ENCODE measurements at places on chromosomes 16 and 17.

GRCh38 chr17:70157151-70157550, 12.2 kb upstream of the KCNJ2 start:
- no peak for DNase-seq

DNA sequence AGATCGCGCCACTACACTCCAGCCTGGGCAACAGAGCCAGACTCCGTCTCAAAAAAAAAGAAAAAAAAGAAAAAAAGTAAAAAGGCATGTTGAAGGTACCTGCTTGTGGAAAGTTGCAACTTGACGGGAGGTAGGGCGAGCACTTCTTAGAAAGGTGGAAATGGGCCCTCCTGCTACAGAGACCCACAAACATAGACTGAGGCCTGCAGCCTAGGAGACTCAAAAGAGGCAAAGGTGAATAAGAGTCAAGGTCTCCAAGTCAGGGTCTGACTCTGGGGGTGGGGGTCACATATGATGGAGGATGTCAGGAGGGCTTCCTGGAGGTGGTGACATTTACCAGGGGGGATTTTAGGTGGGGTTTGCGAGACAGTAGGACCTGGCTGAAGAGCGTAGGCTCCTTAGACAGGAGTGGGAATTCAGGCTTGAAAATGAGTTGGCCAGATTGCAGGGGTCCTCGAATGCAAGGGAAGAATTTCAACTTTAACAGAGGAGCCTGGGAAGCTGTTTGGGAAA, 303.0 kb downstream of the SEC14L1 start:
- no peak for DNase-seq

DNA sequence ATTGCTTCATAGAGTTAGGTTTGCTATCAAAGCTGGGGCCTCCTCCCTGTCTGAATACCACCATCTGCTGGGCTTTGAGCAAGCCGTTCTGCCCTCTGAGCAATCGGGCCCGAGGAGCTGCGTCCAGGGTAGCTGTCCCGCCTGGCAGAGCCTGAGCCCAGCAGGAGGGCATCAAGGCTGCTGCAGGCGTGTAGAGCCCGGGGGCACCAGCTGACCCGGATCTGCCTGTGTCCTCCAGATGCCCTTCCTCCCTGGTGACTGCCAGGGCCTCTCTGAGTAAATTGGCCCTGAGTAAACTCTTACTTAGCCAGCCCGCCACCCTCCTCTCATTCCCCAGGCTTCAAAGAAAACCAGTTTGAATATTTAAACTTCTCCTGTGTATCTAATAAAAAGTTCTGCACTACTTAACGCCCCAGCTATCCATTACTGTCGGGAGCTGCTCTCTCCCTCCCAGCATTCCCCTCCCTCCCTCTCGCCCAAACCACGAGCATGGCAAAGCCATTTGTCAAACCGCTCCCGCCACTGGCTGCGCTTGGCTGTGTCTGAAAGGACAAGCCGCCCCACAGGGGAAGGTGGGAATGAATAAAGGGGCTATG, 16.4 kb downstream of the CDK5RAP3 start:
- no peak for DNase-seq

GRCh38 chr17:51496378-51496777, 236.0 kb downstream of the UTP18 start:
- DNase-seq = no peak

DNA sequence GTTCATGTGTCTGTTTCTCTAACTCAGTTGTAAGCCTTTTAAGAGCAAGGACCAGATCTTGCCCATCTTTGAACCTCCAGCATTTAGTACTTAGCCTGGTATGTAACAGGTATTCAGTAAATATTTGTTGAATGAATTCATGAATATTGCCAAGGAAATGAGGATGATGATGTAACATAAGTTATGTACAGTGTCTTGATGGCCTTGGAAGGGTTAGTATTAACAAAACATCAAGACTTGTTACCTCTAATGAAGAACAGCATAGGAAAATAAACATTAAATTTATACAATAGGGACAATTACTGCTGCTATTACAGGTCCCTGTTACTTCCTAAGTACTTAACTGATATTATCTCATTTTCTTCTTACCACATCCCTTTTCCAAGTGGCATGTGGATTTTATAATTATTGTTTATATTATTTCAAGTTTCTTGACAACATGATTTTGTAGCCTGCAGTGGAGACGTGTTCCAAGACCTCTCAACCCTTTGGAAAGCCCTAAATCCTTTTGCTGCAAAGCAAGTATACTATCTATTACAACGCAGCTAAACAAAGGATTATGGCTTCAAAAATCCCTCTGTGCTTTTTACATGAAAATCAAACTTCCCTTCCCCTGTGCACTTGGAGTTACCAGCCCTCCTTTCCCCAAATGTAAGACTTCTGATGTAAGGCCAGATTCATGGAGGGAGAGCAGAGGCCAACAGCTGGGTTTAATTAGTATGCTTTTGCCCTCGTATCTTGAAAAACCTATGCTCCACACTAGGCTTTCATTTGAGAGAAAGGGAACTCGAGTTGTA, 77.4 kb upstream of the SMIM36 start:
- DNase-seq = no peak

DNA sequence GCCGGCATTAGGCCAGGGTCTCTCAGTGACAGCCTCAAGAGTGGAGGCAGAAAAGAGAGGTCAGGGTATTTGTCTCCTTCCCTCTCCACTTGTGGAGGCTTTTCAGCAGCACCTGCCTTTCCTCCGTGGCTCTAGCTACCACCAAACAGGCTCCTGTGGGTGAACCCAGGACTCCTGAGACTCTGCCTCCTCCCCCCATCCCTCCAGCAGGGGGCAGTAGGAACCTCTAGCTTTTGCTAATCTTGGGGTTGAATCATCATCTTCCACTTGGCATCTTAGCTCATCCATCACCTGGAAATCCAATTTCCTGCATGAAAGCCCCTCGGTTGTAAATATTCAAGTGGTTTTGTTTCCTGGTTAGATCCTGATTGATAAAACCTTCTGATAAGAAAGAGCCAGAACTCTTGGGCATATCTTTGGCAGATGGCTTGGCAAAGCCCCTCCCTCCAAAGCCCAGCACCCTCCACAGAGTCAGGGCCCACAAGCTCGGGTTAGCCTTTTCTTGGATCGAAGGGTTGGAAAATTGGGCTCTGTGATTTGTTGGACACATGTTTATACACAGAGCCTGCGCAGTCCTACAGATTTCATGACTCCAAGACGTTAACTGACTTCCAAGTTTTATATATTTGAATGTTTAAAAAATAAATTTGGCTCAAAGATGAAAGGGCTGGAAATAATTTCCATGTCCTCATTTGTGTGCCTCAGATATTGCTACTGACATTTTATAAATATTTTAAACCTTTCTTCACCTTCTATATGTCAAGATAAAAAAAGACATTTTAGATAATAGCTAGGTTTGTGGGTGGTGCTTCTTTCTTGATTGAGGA, 322.1 kb downstream of the MAP2K4 start:
- DNase-seq = peak; percentile 6

- no peak for DNase-seq
Observed at GRCh38 chr17:2396192-2396567, 4.7 kb downstream of the MNT start.

- DNase-seq = no peak
Observed at GRCh38 chr17:5241861-5242671, 7.4 kb upstream of the SCIMP start.

- no peak for DNase-seq
Observed at GRCh38 chr17:69461951-69462369, 47.5 kb downstream of the MAP2K6 start.

- no peak for DNase-seq
Observed at GRCh38 chr16:55176901-55177300, 147.1 kb upstream of the IRX6 start.

GRCh38 chr16:86431540-86431939, 78.8 kb upstream of the FOXF1 start:
- DNase-seq = no peak

DNA sequence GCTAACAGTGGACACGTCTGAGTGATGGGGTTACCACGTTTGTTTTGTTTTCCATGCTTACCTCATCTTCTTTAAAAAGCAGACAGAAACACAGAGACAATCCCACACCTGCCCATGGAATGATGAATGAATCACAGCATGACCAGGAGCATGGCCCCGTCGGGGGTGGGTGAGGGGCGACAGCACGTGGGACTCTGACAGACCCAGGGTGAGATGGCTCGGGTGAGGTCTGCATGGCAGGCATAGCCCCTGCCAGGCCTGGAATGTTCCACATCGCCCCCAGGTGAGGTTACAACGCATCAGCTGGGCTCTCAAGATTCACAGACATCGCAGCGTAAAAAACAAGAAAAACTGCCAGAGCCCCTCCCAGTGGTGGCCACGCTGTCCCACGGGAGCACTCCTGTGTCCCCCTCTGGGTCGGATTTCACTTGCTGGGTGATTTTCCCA, 18.1 kb downstream of the SLC7A5 start:
- DNase-seq = no peak

DNA sequence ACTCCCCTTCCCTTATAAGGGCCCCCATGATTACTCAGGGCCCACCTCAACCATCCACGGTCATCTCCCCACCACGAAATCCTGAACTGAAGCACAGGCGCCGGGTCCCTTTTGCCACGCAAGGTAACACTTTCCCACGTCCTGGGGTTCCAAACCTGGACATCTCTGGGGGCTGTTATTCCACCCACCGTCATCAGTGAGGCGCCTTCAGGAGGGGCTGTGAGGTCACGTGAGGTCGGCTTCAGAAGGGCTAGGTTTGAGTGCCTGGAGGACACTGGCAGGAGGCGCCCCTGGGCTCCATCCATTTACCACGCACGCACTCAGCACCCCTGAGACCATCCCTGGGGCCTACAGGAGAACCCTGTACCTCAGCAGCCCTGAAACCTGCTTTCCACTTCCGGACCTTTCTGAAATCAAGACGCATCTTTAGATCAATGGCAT, 4.1 kb downstream of the CD2BP2 start:
- no peak for DNase-seq

DNA sequence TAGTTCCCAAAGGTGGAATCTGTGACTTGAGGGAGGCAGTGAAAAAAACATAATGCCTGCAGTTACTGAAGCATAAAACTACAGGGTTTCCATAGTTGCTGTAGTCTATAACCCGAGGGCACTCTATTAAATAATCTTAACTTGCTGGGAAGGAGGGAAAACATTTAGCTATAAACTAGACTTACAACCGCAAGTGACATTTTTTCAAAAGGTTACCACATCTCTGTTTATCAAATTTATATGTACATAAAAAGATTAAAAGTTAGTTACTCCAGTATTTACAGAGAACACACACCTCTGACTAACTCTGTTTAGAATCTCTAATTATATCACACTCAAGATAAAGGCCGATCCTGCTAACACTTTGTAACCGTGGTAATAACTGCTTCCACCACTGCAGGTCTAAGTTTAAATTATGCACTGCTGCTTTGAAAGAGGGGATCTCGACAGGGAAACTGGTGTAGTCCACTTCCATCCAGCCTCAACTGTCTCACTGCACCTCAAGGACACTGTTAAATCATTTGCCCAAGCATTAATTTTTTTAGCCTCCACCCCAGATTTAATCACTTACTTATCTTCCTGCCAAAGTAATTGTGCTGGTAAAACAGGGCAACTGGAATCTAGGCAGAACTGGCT, 14.6 kb downstream of the KCNJ16 start:
- DNase-seq = no peak

- peak; percentile 34 for DNase-seq
Observed at GRCh38 chr16:22008215-22009059, 526 bp downstream of the MOSMO start.

DNA sequence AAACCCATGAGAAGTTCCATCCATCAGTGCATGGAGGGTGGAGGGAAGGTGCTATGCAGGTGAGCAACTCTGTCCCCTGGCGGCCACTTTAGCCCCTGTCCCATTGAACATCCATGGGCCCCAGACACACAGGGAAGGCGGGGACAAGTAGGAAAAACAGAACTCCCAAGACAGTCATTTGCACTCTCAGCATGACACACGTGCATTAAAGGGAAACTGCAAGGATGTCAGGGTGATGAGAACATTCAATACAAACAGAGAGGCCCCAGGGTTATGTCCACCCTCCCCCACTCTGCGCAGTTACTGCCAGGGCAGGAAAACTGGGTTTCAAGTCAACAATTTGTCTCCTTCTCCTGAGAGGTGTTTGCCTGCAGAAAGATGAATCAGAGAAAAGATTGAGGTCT, 44.0 kb upstream of the AKTIP start:
- DNase-seq = no peak

- no peak for DNase-seq
Observed at GRCh38 chr16:48536614-48537200, 73.3 kb downstream of the N4BP1 start.

GRCh38 chr17:76446449-76447231, 6.3 kb downstream of the UBE2O start:
- no peak for DNase-seq

- DNase-seq = no peak
Observed at GRCh38 chr17:58969612-58970011, 137.1 kb downstream of the TRIM37 start.

DNA sequence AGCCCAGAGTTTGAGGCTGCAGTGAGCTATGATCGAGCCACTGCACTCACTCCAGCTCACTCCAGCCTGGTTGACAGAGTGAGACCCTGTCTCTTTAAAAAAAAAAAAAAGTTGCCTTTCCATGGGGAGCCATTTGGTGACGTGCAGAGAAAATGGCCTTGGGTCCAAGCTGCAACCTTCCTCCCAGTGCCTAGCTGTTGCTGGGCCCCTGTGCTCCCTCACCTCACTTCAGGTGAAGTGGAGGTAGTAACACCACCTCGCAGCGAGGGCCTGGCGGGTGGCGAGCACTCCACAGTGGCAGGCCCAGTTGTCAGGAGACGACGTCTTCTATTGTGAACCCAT, 17.4 kb downstream of the SYT17 start:
- no peak for DNase-seq

DNA sequence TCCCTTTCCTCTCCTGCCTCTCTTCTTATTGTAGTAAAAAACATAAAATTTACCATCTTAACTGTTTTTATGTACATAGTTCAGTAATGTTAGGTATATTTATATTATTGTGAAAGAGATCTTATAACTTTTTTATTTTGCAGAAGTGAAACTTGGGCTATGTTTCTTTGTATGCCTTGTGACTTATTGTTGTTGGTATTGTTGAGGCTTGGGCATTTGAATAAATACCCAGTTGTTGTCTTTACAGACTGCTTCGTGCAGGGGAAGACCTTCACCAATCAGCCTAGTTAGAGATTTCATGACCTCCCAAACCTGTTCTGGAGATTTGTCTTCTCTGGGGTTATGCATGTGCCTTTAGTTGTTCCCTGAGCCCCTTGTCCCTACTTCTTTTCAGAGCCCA, 31.9 kb downstream of the REXO5 start:
- no peak for DNase-seq

- no peak for DNase-seq
Observed at GRCh38 chr17:10648956-10649355, 8.2 kb downstream of the MYH3 start.

DNA sequence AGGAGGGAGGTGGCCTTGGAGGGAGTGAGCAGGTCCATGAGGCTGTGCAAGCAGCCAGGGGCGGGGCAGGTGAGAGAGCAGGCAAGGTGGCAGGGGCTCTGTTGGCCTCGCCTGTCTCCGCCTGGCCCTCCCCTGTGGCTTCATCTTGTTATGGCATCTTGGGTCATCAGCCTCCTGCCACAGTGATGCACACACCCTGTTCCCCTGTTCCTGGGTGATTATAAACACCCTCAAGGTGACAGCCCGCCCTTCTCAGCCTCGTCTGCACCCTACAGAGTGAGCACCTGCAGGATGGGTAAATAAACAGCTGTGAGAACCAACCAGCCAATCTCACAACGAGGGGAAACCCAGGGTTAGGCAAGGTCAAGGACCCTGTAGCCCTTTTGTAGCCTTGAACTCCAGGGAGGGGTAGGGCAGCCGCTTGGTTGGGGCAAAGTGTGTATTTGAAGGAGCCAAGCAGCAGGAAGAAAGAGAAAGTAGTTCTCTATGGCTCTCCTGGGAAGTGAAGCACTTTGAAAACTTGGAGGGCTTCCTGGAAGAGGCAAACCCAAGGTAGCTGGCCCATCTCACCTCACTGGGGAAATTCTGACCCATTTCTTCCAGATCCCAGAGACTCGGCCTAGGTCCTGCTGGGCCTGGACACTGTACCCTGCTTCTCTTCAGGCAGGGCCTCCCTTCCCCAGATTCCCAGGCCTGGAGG, 60.6 kb downstream of the NT5M start:
- no peak for DNase-seq

Measured in activated naive CD8-positive, alpha-beta T cell treated with anti-CD3 and anti-CD28 coated beads for 36 hours (primary cell).